ENCODE measurements at places on chromosomes 11 and 22. TPM values are rescaled to one million over a fixed set of nuclear protein-coding genes. Genes with fewer than 3 reads are reported as not detected.

Gene VSIG10L2
- 0.39 TPM for total RNA-seq

Gene MB
- not detected for total RNA-seq

Gene IFITM2
- 63.3 TPM for total RNA-seq

Gene TRIM51
- not detected for total RNA-seq

Gene GDPD4
- not detected for total RNA-seq

Gene FAM118A
- total RNA-seq, result 30.4 TPM

Gene APOL6
- total RNA-seq, result 75.7 TPM

Gene RAB38
- 0.32 TPM for total RNA-seq

Gene SSTR3
- total RNA-seq, result not detected

Gene OR51E2
- total RNA-seq, result not detected

Gene TEX54
- total RNA-seq, result not detected

Gene CDC45
- 4.8 TPM for total RNA-seq

Gene PLEKHA7
- total RNA-seq, result 0.65 TPM

Gene FAU
- total RNA-seq, result 154 TPM

Gene TMEM126B
- total RNA-seq, result 87.0 TPM

Gene P2RY6
- total RNA-seq, result 12.2 TPM

Gene DSCAML1
- total RNA-seq, result not detected

Gene CALCB
- not detected for total RNA-seq

Gene OLFML1
- total RNA-seq, result 1.3 TPM

Gene OR51B5
- total RNA-seq, result 0.11 TPM

Gene TMEM191B
- not detected for total RNA-seq

Gene MAPK8IP2
- 0.86 TPM for total RNA-seq

Gene WT1
- total RNA-seq, result not detected

Gene CENPM
- total RNA-seq, result 7.8 TPM

Gene CASP5
- not detected for total RNA-seq

Data from articular chondrocyte of knee joint (primary cell).